ENCODE measurements at places on chromosomes 12 and 14.
A peak's percentile ranks its signal among the peaks of the same experiment; 100 is the strongest.

- DNase-seq: peak; percentile 27
Measured at GRCh38 chr12:55724226-55724939, 4.2 kb downstream of the RDH5 start.

GRCh38 chr12:48993787-48994186 is 5.4 kb downstream of the DDN start:
- no peak for DNase-seq

DNA sequence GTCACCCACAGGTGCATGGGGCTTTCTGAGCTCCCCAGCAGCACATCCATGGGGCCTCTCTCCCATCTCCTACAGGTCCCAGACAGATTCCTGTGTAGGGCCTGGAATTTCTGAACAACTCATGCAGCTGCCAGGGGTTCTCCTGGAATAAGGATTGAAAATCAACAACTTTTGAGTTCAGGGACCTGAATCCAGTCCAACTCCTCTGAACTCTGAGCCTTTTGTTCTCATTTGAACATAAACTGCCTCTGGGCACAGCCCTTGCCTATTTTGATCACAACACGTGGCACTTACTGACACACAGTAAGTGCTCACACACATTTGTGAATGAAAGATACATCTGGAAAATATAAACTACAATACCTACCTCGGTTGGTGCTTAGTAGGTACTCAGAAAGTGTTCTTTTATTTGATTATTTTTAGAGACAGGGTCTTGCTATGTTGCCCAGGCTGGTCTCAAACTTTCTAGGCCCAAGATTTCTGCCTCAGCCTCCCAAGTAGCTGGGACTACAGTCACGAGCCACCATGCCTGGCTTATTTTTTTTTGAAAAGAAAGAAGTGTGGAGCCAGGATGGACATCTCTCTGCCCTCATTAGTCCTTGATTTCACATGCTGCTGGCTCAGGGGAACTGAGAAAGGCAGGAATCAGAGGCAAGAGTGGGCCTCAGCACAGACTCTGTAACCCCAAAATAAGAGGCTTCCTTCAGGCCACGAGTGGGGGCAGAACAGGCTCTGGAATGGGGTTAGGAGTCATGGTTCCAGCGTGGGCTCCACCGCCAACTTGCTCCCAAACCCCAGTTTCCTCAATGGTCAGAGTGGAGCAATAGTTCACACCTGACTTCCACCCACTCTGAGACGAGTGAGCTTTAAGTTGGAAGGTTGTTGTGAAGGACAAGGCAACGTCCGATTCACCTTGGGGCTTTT is 27.0 kb downstream of the SYNE3 start:
- no peak for DNase-seq

DNA sequence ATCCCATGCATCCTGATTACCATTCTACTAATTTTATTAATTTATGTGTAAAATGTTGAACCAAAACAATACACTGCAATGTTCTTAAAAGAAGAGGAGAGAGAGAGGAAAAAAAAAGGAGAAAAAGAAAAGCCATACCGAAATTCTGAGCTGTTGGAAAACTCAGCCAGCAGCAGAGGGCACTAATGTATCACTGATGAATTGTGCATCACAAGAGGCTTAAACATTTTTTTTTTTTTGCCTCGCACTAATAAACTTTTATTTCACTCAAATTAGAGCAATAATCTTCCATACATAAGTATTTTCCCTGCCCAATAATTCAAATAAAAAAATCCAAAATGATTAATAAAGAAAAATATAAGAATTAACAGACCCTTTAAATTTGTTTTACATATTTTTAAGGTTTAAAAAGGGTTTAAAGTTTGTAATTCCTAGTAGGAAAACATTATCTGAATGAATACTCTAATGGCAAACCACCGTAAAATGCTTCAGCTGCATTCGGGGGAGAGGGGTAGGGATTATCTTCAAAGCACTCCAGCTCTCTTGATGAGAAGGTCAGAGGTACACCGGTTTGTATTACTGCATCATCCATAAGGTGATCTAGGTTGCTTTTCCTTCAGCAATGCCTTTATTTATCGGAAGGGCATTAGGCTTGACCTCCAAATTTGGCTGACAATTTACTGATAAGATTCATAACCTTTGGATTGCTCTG is 41.9 kb downstream of the ATP23 start:
- peak; percentile 56 for DNase-seq

DNA sequence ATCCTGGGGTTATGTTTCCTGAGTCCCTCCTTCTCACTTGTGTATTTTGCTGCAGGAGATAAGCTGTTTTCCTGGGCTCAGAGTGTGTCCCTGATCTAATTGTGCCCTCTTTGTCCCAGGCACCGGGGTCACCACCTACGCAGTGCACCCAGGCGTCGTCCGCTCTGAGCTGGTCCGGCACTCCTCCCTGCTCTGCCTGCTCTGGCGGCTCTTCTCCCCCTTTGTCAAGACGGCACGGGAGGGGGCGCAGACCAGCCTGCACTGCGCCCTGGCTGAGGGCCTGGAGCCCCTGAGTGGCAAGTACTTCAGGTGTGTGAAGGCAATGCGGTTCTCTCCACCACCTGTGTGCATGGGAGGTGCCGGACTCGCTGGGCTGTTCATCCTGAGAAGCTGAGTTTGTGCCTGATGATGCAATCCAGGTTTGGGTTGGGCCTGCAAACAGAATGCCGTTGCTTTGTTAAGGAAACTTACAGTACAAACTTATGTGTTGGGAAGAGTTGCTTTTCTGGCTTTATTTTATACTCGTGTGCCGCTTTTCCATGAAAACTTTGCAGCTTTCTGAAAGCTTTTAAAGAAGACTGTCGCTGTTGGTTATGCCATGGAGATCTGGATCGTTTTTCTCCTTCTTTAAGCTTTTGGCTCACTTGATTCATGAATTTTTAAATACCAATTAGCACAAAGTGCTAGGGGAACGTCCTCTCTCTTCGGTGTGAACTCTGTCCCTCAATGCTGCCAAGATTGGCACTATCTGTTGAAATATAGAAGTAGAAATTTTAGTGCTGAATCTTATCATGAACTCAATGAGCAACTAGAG is 27.6 kb downstream of the RDH12 start:
- DNase-seq: no peak

GRCh38 chr12:132771126-132771838 is 9.7 kb upstream of the ANKLE2 start:
- no peak for DNase-seq

DNA sequence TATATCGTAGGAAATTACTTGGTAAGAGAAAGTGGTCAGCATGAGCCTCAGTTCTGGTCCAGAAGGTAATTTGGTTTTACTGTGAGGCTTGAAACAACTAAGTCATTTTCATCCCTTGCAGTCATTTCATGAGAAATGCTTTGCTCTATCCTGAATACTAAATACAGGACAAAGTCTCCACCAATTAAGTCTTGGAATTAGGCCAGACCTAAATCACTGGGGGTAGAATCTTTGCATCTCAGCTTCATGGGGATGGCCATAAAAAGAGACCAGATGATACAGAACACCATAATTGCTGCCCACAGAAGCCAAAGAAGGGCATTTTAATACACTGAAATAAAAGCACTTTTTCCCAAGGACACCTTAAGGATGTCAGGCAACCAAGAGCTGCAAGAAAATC is 277.9 kb upstream of the DCN start:
- no peak for DNase-seq
